ENCODE measurements at places on chromosomes 12 and 14.

GRCh38 chr14:77131871-77132486 lies 9.6 kb downstream of the ZDHHC22 start:
- no peak for DNase-seq

GRCh38 chr12:45131506-45131905 lies 80.6 kb upstream of the DBX2 start:
- no peak for DNase-seq

DNA sequence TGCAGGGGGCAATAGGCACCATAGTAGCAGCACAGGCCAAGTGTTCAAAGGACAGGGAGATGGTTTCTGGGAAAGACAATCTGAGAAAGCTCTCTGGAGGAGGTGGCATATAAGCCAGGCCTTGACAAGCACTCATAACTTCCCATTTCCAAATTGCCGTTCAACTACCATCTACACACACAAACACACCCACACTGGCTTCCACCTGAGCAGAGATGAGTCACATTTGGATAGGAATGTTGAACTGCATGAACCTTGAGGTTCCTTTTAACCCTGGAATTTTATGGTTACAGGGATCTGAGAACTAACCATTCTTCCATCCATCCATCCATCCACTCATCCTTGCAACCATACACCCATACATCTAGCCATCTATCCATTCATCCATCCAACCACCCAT lies 86.6 kb downstream of the KSR2 start:
- DNase-seq, result no peak

DNA sequence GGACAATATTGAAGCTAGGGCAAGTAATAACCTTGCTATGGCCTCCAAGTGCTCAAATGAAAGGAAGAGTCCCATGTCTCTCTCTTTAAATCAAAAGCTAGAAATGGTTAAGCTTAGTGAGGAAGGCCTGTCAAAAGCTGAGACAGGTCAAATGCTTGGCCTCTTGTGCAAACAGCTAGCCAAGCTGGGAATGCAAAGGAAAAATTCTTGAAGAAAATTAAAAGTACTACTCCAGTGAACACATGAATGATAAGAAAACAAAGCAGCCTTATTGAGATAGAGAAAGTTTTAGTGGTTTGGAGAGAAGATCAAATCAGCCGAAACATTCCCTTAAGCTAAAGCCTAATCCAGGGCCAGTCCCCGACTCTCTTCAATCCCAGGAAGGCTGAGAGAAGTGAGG lies 84.1 kb upstream of the PLEKHA5 start:
- DNase-seq, result no peak

- DNase-seq, result no peak
These were observed 151.3 kb downstream of the SPTSSA start for GRCh38 chr14:34310724-34311123.

DNA sequence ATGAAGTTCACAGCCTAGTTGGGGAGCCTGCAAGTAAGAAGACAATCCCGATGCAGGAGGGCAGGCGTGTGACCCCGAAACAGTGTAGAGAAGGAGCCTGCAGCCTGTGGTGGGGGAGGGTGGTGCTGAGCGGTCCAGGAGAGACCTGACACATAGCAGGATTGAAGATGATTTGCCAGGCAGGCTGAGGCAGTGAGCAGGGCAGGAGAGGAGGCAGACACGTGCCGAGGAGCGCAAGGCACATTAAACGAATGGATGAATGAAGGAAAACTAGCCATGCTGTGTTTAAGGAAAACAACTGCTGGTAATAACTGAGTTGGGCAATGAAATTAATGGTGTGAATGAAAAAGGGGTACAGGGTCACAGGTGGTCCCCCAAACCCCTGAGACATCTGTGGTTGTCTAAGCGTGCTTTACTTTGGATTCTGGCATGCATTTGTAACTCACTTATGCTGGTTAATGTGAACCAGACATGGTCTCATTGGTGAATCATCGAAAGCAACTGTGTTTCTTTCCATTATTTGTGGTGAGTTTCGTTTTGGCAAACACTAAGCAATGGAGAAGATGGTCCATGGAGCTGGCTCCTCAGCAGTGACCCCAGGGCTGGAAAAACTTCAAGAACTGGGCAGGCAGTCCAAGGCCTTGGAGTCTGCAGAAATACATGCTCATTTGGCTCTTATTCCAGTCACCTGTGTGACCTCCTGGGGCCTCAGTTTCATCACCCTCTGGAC lies 96.9 kb upstream of the EVL start:
- no peak for DNase-seq

DNA sequence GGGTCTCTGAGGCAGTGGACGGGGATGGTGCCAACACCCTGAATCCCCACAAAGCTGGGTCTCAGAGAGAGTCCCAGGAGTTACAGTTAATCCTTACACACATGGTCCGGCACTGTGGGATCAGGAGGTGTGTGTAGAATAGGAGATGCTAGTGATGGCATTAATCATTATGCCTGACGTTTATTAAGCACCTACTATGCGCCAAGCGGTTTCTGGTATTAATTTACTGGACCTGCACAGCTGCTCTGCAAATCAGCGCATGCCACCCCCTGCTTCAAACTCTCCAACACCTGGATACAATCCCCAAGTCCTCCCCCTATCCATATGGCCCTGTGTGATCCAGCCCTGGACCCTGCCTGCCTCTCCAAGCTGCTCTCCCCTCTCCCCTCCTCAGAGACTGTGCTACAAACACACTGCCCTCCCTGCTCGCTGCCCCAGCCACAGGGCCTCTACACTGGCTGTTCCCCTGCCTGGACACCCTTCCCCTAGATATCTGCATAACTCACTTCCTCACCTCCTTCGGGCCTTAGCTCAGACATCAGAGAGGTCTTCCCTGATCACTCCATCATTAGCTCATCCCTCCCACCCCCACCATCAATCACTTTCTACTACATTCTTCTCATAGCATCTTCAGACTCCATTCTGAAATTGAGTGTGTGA lies 86.0 kb downstream of the RFLNA start:
- no peak for DNase-seq

GRCh38 chr12:132327336-132328171 lies 1.8 kb downstream of the GALNT9 start:
- DNase-seq, result peak; percentile 61

- no peak for DNase-seq
These were observed 26.2 kb downstream of the AMN start for GRCh38 chr14:102948698-102949061.

- no peak for DNase-seq
These were observed 9.2 kb downstream of the HEBP1 start for GRCh38 chr12:12990700-12991468.

GRCh38 chr12:39287817-39288216 lies 155.1 kb downstream of the KIF21A start:
- DNase-seq, result no peak

GRCh38 chr14:42719391-42719790 lies 1112.7 kb downstream of the LRFN5 start:
- no peak for DNase-seq

- no peak for DNase-seq
These were observed 33.1 kb upstream of the GPR132 start for GRCh38 chr14:105098316-105098715.

DNA sequence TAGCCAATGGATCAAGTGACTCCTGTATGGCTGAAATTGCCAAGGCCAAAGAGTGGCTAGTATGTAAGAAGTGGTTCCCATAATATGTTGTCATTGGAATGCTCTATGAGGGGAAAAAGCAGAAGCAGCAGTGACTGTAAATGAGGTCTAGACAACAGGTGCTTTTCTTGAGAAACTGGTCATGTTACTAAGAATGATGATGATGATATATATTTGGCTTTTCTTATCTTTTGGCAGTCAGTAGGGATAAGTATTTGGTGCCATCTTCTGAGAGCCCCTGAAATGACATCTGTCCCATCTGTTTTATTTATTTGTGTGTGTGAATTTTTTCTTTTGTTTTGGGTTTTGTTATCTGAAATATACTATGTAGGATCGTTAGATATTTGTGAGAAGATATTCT lies 141.7 kb downstream of the SYT1 start:
- DNase-seq, result no peak

DNA sequence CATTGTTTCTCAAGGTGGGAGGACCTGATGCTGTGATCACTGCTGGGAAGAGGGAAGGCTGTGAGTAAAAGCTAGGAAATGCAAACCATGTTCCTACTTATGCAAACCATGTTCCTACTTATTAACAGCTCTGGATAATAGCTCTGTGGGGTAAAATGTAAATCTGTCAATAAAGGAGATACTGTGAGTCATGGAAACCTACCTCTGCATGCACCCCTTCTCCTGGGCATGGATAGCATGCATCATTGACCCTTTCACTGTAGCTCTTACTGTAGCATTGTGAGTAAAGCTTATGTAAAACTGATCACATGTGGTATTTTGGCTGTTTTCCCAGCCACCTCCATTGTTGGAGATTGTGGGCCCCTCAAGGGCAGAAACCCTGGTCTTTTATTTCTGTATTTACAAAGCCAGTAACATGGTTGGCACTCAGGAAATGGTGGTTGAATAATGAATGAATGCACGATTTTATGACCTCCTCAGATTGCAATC lies 253.7 kb downstream of the GRIN2B start:
- no peak for DNase-seq

DNA sequence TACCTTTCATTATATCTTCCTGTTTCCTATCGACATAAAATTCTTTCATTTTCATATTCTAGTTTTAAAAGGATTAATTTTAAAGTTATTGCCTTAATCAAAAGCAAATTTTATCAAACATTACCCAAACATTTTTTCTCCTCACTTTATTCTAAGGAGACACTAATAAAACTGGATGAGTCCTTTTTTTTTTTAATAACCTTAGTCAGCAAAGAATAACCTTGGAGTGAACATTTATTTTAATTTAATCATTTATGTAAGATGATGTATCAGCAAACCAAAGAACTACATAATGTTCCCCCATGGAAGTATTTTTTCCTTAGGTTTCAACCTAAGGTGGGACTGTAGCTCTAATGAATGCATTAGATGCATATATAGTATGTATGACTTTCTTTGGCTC lies 83.9 kb downstream of the RAD52 start:
- no peak for DNase-seq

GRCh38 chr12:117592588-117593305 lies 231.3 kb upstream of the NOS1 start:
- DNase-seq, result no peak

- no peak for DNase-seq
These were observed 6.0 kb upstream of the SDSL start for GRCh38 chr12:113416091-113416754.

Data from stimulated activated CD8-positive, alpha-beta memory T cell treated with anti-CD3 and anti-CD28 coated beads, Interleukin-4, amount 100 ng/mL, for 24 hours (primary cell).